Type B pancreatic cell (in vitro differentiated cells): ENCODE measurements at places on chromosomes 5 and 9.

GRCh38 chr9:120109242-120109641 is 470.7 kb downstream of the CDK5RAP2 start:
- H3K4me1 ChIP-seq: no peaks in the 10 kb centered on the region
- H3K4me3 ChIP-seq: no peak overlapping the region
- no peaks in the 10 kb centered on the region for H3K36me3 ChIP-seq
- peaks cover 23% of the 10 kb centered on the region for H3K27me3 ChIP-seq
- no peak for DNase-seq

DNA sequence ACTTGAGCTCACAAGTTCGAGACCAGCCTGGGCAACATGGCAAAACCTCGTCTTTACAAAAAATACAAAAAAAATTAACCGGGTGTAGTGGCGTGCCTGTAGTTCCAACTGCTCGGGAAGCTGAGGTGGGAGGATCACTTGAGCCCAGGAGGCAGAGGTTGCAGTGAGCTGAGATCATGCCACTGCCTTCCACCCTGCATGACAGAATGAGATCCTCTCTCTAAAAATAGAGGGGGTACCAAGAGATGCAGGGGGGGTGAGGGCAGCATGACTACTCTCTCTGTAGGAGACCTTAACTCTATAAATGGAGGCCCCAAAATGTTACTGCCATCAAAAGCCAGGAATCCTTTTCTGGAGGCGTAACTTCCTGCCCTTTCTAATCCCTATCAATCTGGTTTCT is 243.9 kb downstream of the DOCK8 start:
- no peaks in the 10 kb centered on the region for H3K36me3 ChIP-seq
- H3K27me3 ChIP-seq: no peaks in the 10 kb centered on the region
- H3K27ac ChIP-seq: no peak overlapping the region
- no peak overlapping the region for H3K4me3 ChIP-seq
- H3K4me1 ChIP-seq: no peaks in the 10 kb centered on the region

DNA sequence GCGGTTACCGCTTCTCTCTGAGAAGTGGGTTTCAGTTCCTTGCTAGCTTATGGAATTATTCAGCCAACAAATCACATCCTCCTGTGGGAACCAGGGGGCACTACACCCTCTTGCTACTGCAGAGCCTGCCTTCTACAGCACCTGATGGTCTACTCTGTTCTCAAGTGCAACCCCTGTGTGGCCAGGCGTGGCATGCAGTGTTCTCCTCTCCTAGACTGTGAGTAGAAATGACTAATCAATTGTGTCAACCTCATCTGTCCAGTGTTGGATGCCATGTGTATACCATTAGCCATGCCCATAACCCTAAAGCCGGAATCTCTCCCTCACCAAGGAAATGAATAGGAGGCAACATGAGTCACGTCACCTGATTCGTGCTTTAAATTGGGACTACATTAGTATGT is 117.2 kb upstream of the LIFR start:
- H3K4me1 ChIP-seq: peaks cover 6% of the 10 kb centered on the region
- H3K27ac ChIP-seq: no peak overlapping the region
- H3K36me3 ChIP-seq: no peaks in the 10 kb centered on the region
- no peak overlapping the region for H3K4me3 ChIP-seq
- no peaks in the 10 kb centered on the region for H3K27me3 ChIP-seq

GRCh38 chr5:173230690-173231380 is 4.2 kb downstream of the NKX2-5 start:
- no peak overlapping the region for H3K27ac ChIP-seq
- peaks cover 3% of the 10 kb centered on the region for H3K36me3 ChIP-seq
- DNase-seq: no peak

DNA sequence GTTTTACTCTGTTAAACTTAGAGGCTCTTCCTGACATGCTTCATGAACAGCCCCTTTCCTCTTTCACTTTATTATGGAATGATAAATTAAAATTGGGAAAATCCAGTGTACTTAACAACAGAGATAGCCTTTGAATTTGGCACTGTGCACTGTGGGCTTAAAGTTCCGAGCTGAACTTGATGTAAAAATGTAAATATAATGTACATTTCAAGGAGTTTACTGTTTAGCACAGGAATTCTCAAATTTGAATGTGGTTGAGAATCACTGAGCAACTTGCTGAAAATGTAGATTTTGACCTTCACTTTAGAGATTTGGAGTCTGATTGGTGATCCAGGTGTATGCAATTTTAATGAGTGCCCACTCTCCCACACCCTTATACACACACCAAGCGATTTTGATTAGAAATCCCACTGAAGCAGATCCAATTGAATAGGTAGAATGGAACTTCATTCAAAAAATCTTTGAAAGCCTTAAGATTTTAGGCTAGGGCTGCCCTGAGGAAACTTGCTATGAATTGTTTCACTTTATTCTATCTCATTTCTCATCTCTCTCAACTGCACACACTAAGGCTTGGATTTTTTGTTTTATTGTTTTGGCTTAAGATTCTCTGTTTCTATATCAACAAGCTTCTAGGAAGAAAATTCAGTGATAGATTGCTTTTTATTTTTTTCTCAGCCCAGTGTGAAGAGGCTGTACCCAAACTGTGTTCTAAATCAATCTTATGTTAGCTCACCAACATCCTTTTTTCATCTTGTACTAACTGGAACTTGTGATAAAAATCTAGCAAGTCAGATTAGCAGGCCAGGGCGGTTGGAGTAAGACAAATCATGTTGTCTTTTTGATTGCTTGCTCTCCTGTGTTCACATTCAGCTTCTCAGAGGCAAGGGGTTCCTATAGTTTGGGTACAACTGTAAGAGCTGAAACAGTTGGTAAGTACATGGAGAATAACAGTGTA is 22.9 kb downstream of the NUDT12 start:
- no peaks in the 10 kb centered on the region for H3K36me3 ChIP-seq
- no peak for DNase-seq
- H3K27ac ChIP-seq: no peak overlapping the region
- no peaks in the 10 kb centered on the region for H3K27me3 ChIP-seq
